K562 (cell line): ENCODE measurements at places on chromosomes 12 and 14.

GRCh38 chr12:46396826-46397225, 24.3 kb upstream of the SLC38A2 start:
- DNase-seq = no peak

GRCh38 chr12:78439666-78440065, 424.9 kb upstream of the SYT1 start:
- no peak for DNase-seq

DNA sequence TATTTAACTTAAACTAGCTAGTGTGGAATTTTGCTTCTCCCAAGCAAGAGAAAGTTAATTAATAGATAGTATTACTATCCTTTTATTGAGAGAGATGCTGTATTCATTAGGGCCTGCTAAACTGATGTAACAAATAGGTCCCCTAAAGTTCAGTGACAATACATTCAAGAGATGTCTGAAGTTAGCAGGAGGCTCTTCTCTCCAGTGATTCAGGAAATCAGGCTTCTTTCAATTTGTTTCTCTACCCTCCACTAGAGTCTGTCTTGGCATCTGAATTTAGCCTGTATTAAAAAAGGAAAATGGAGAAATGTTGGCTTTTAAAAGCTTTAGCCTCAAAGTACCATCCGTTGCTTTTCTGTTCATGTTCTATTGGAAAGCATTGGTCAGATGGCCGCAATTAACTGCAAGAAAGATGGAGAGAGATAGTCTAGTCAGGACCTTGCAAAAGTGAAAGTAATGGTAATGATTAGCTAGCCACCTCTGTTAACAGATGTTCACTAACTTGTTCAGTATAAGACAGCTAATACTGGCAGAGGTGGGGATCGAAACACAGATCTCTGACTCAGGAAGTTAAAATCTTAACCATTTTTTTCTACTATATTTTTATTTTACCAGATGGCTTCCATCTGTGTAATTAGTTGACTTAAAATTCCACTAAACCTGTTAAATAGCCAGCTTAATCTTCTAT, 786.8 kb downstream of the TMTC2 start:
- no peak for DNase-seq

DNA sequence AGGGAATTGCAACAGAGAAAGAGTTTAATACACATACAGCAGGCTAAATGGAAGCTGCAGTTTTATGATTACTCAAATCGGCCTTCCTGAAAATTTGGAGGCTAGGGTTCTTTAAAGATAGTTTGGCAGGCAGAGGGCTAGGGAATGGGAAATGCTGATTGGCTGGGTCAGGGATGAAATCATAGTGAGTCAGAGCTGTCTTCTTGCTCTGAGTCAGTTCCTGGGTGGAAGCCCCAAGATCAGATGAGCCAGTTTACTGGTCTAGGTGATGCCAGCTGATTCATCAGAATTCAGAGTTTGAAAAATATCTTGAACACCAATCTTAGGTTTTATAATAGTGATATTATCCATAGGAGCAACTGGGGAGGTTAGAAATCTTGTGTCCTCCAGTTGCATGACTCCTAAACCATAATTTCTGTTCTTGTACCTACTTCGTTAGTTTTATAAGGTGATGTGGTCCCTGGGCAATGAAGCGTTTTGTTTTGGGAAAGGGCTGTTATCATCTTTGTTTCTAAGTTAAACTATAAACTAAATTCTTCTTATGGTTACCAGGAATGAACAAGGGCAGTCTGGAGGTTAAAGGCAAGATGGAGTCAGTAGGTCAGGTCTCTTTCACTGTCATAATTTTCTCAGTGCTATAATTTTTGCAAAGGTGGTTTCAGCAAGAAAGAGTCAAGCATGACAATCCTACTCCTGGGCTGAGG, 257.8 kb upstream of the CCDC196 start:
- peak; percentile 1 for DNase-seq

GRCh38 chr12:94235848-94236247, 87.5 kb downstream of the PLXNC1 start:
- DNase-seq = no peak
